ENCODE measurements at places on chromosomes 7 and 10. TPM values are rescaled to one million over a fixed set of nuclear protein-coding genes. Genes with fewer than 3 reads are reported as not detected.

The DPYSL4 gene
- total RNA-seq, result 42.8 TPM

GRCh38 chr10:6581778-6582228 is 1.7 kb upstream of the PRKCQ start:
- DNase-seq, result no peak

- DNase-seq, result no peak
Measured at GRCh38 chr10:110686047-110686446, 41.9 kb downstream of the RBM20 start.

GRCh38 chr10:95525033-95525418 is 36.1 kb downstream of the SORBS1 start:
- no peak for DNase-seq

DNA sequence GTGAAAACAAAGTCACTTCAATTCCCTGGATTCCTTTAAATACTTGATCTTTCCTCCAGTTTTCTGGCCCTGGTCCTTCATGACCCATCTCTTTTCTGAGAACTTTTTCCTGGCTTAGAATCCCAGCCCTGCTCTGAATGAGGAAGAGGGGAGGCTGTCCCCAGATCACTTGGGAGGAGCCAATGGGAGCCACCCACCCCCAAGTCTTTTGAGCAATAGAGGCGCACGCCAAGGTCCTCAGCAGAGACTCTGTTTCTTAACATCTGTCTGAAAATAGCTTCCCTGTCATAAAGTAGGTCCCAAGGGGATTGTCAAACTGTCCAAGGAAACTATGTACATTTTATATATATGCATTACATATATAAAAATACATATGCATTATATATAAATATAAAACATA is 126.8 kb downstream of the ADRA2A start:
- peak; percentile 43 for DNase-seq

- DNase-seq, result no peak
Measured at GRCh38 chr7:100008525-100008924, 6.9 kb upstream of the ZKSCAN1 start.
